Central memory CD4-positive, alpha-beta T cell (primary cell): ENCODE measurements at places on chromosomes 6 and 20.
A peak's percentile ranks its signal among the peaks of the same experiment; 100 is the strongest.

DNA sequence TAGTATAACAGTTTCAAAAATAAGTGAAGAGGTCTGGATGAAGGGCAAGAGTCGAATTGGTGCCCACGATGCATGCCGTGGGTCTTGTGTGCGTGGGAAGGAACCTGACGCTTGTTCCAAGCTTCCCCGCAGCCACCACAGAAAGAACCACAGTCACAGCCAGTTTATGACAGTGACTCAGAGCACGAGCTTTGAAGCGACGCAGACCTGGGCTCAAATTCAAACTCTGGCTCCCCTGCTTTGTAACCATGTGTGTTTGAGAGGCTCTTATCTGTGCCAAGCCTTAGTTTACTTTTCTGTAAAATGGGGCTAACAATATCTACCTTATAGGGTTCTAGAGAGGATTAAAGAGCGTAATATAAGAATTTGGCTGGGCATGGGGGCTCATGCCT is 65.5 kb downstream of the SYNJ2 start:
- no peak for DNase-seq

GRCh38 chr6:6556738-6557503 is 31.6 kb upstream of the LY86 start:
- peak; percentile 33 for DNase-seq

GRCh38 chr20:58310291-58310782 is 822 bp downstream of the RAB22A start:
- peak; percentile 23 for DNase-seq

GRCh38 chr6:143406673-143407072 is 43.8 kb downstream of the ADAT2 start:
- no peak for DNase-seq

DNA sequence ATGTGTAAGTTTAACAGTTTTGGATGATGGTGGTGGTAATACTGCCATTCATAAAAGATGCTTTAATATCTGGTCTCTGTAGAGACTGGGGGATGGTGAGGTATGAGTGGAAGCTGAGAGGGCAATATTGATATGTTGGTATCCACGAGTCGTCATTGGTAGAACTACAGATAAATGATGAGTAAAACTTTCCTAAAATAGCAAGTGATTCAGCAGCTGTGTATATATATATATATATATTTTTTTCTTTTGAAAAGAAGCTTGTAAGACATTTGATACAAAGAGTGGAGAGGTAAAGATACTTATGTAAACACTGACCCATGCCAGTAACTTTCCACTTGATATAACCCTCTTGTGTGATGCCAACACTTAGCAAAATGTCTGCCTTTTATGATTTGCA is 41.7 kb upstream of the CITED2 start:
- DNase-seq, result no peak

DNA sequence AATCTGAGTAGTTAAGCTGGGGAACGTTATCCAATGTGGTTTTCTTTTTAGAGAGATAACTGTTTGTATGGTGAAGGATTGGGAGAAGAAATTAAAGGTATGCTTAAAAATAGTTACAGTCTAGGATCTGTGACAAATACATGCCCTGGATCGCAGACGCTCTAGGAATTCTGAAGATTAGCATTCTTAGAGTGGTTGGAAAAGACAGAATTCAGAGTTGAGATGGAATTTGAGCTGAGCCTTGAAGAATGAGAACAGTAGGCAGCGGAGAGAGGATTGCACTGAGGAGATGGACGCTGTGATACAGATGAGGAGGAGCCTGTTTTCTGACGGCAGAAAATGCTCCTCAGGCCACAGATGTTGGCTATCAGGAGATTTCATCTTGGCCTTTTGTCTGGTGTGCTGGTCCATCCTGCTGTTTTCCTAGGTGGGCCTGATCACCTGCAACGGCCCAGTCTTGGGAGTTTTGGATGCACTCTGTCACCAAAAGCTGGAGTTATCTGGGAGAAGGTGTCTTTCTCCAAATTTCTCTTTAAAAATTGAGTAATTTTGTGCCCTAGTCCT is 48.3 kb upstream of the KIF25 start:
- DNase-seq, result no peak

DNA sequence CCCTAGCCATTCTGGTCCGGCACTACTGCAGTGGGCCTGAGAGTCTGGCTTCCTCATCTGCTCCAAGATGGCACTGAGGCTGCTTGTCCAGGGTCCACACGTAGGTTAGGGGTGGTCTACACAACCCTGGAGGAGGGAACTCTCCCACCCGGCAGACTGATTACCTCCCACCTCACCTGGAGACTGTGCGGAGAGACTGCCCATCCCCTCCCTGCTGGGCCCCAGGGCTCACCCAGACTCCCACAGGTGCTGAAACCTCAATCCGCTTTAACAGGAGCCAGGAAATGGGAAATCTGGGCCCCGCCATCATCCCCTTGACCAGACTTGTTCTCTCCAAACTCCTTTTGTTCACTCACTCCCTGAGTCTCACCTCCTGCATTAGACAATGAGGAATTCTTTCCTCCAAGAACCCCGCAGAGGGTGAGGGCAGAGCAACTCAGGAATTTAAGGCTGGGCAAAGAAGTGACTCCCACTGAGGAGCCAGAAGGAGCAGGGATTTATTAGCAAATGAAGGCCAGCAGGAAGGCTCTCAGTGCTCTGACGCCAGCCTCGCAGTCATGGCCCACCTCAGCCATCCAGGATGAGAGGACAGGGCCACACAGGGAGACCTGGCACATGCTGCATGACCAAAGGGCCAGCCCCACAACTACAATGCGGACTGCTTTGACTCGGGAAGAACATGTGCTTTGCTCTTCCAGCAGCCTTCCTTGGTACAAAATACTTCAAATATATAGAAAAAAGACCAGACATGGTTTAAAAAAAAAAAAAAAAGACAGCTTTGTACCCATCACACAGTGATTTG is 53.0 kb downstream of the CDK5RAP1 start:
- DNase-seq, result no peak

DNA sequence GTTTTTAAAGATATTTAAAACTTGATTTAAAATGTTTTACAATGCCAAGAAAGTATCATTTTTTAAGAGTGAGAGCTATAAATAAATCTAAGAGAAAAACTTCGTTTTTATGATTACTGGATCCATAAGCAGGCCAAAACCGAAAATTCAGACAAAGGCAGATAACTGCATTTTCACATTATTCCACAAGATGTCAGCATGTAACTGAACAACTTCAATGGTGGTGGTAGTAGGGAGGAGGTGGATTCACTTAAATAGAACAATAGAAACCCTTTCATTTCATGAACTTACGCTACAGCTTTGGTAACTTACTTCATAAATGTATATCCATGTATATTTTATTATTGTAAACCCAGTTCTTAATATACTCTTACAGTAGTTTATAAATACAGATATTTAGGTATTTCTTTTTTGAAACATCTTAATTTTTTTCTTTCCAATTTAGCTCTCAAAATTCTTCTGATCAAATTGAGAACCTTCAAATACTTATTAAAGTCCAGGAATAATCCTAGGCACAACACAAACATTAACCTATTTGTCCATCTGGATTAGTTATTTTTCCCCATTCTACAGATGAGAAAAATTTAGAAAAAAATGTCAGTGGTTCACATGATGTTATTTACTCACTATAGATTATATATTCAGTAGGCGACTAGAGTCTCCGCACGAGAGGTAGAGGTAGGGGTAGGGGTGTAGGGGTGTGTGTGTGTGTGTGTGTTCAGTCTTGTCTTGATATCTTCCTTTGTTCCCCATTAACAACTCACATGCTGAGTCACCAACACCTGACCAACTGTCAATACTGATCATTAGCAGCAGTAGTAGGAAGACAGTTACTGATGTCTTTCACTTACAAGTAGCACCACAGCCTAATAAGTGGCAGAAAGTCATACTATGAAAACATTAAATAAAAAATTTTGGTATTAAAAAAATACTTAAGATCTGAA is 111.5 kb downstream of the ARHGAP18 start:
- DNase-seq, result peak; percentile 65

DNA sequence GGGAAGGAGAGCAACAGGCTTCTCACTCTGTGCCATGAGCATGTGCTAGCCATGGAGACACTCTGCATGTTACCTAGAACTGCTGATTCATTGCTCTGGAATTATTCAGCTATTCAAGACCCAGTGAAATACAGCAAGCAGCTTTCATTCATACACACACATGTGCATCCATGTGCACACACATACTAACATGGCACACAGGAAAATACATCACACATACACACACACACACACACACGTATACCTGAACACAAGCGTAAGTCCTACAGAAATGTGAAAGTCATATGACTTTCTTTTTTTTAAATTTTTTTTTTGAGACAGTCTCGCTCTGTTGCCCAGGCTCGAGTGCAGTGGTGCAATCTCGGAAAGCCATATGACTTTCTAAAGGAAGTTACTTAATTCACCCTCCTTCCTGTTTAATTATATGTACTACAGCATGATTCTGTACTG is 108.2 kb upstream of the NFATC2 start:
- no peak for DNase-seq

- DNase-seq, result no peak
These were observed 23.6 kb downstream of the FOXO3 start for GRCh38 chr6:108584323-108584722.

- no peak for DNase-seq
These were observed 9.1 kb upstream of the MAPK13 start for GRCh38 chr6:36120979-36121786.

DNA sequence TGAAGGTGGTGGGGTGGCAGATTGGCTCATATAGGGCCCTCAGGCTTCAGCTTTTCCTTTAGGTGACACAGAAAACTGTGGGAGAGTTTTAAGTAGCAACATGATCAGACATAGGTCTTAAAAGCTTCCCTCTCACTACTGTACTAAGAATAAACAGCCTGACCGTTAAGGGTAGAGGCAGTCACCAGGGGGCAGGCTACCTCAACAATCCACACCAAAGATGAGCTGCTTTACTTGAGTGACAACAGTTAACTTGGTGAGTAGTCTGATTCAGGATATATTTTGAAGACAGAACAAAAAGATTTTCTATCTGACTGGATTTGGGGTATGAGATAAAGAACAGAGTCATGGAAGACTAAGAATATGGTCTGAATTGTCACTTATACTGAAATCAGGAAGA is 193.1 kb upstream of the SHLD1 start:
- DNase-seq, result peak; percentile 30

DNA sequence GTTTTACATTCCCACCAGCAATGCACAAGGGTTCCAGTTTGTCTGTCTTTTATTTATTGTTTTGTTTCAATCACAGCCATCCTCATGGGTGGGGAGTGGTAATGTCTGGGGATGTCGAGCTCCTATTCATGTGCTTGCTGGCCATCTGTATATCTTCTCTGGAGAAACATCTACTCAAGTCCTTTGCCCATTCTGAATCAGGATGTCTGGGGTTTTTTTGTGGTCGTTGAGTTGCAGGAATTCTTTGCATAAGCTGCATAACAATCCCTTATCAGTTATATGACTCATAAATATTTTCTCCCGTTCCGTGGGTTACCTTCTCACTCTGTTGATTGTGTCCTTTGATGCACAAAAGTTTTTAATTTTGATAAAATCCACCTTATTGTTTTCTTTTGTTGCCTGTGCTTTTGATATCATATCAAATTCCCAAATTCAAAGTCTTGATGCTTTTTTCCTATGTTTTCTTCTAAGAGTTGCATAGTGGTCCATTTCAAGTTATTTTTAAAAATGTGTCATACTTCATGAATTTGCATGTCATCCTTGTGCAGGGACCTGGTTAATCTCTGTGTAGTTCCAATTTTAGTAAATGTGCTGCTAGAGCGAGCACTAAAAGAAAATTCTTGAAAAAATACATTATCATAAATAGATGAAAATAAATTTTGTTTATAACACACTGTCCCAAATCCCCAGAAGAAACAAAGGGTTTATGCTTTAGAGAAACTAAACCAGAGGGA is 54.9 kb upstream of the PDE10A start:
- DNase-seq, result no peak

DNA sequence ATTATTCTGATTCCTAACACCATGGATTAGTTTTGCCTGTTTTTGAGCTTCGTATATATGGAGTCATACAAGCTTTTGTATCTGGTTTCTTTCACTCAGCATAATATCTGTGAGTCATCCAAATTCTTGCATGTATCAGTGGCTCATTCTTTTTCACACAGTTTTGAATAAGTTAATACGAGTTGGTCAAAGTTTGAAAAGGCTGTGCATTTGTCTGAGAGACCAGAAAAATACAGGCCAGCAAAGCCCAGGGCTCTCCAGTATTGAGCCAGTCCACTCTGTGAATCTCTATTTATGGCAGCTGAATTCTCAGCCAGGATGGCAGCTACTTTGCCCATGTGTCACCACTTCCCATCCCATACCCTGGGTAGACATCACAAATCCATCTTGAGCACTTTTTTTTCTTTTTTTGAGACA is 7.2 kb upstream of the CHMP4B start:
- DNase-seq, result no peak

DNA sequence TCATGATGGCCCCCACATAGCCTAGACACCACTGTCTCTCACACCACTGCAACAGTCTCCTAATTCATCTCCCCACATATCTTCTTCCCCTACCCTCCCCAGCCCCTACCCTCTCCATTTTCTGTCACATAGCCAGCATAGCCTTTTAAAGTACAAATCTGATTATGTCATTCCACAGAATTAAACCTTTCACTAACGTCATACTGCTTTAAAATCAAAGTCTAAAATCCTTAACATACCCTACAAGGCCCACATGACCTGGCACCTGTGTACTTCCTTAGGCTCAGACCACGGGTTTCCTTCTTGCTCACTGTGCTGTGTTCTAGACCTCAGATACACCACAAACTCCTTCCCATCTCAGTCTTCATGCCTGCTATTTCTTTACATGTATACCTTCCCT is 5.9 kb downstream of the OSTM1 start:
- peak; percentile 64 for DNase-seq

- no peak for DNase-seq
These were observed 61.9 kb downstream of the KCNQ5 start for GRCh38 chr6:72683797-72684196.

GRCh38 chr6:121755485-121755884 is 320.0 kb downstream of the GJA1 start:
- DNase-seq, result no peak

DNA sequence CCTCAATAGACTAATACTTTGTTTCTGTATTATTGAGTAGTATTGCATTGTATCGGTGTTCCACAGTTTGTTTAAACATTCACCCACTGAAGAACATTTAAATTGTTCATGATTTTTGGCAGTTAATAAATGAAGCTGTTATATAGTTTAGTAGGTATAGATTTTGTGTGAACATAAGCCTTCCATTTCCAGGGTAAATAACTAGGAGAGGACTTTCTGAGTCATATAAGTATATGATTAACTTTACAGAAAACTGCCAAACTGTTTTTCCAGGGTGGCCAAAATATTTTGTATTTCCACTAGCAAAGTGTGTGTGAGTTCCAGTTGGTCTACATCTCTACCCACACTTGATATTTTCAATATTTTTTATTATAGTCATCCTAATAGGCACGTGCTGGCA is 70.0 kb upstream of the MLIP start:
- no peak for DNase-seq
